ENCODE measurements at places on chromosomes 1 and 21.

- DNase-seq, result no peak
- H3K36me3 ChIP-seq, result no peaks in the 10 kb centered on the region
- H3K4me3 ChIP-seq, result no peak overlapping the region
- H3K27me3 ChIP-seq, result no peaks in the 10 kb centered on the region
- no peak overlapping the region for H3K27ac ChIP-seq
- no peaks in the 10 kb centered on the region for H3K4me1 ChIP-seq
These were observed 11.5 kb upstream of the C1orf53 start for GRCh38 chr1:197890936-197891335.

DNA sequence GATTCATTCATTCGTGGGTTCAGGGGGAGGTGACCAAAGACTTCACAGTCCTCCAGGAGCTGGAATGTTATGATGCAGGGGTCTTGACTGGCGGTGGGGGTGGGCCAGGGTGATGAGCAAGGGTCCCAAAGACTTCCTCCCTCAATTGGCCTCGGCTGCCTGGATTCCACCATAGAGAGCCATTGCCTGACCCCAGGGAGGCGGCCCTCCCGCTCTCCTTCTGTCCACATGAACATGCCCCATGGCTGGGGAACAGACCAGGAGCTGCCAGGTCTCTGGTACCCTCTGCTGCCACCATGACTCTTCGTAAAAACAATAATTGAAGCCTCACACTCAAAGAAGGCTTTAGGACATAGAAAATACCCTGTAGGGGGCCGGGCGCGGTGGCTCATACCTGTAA lies 102.5 kb upstream of the CASZ1 start:
- H3K36me3 ChIP-seq, result no peaks in the 10 kb centered on the region
- H3K27me3 ChIP-seq, result no peaks in the 10 kb centered on the region
- H3K4me3 ChIP-seq, result no peak overlapping the region
- DNase-seq, result no peak
- H3K4me1 ChIP-seq, result no peaks in the 10 kb centered on the region
- no peak overlapping the region for H3K27ac ChIP-seq

GRCh38 chr1:8682573-8682972 lies 134.9 kb downstream of the RERE start:
- H3K4me3 ChIP-seq, result no peak overlapping the region
- no peak overlapping the region for H3K27ac ChIP-seq
- no peaks in the 10 kb centered on the region for H3K36me3 ChIP-seq
- H3K4me1 ChIP-seq, result peaks cover 32% of the 10 kb centered on the region
- H3K27me3 ChIP-seq, result no peaks in the 10 kb centered on the region
- DNase-seq, result no peak

- no peak overlapping the region for H3K27ac ChIP-seq
- H3K4me3 ChIP-seq, result no peak overlapping the region
- H3K36me3 ChIP-seq, result no peaks in the 10 kb centered on the region
- H3K27me3 ChIP-seq, result peaks cover 6% of the 10 kb centered on the region
- H3K4me1 ChIP-seq, result no peaks in the 10 kb centered on the region
- DNase-seq, result no peak
These were observed 28.7 kb downstream of the PTGFR start for GRCh38 chr1:78519446-78519845.
